SHP77 (cell line): ENCODE measurements at places on chromosomes 3 and 15.

DNA sequence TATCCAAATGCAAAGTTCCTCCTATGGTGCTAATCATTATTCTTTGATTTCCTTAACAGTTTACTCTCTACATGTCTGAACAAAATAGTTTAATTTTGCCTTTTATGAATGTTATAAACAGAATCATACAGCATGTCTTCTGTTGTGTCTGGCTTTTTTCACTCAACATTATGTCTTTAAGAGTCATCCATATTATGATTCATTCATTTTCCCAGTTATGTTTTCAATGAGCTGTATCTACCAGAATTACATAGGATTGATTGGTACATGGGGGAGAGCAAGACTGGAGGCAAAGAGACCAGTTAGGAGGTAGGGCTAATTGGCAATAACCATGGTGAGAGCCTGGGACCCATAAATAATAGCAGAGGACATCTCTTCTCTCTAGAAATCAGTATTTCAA lies 16.6 kb upstream of the RAP2B start:
- no peak for DNase-seq

DNA sequence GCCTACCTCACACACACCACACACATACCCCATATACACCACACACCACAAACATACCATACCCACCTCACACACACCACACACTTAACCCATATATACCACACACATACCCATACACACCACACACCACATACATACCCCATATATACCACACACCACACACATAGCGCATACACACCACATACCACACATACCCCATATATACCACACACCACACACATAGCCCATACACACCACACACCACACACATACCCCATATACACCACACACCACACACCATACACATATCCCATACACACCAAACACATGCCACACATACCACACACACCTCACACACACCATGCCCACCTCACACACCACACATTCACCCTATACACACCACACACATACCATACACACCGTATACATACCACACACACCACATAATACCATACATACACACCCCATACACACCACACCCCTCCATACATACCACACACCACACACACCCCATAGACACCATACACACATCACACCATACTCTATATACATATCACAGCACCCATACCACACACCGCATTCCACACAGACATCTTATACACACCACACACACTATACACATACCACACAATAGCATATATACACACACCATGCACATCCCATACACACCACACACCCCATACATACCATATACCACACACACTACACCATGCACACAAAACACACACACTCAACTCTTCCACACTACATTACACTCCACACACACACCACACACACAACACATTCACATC lies 29.5 kb downstream of the APBA2 start:
- DNase-seq = no peak

GRCh38 chr3:89312141-89312540 lies 204.7 kb downstream of the EPHA3 start:
- DNase-seq = no peak

- no peak for DNase-seq
These were observed 240.1 kb downstream of the XXYLT1 start for GRCh38 chr3:195030791-195031321.

DNA sequence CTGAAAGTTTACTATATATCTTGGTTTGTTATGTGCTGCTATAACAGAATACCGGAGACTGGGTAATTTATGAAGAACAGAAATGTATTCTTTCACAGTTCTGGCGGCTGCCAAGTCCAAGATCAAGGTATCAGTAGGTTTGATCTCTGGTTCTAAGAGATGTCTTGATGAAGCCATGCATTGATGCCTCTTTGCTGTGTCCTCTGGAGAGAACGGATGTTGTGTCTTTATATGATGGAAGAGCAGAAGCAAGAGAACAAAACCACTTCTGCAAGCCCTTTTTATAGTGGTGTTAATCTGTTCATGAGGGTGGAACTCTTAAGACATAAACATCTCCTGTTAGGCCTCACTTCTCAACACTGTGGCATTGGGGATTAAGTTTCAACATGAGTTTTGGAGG lies 62.7 kb downstream of the TCF12 start:
- no peak for DNase-seq

GRCh38 chr15:86439614-86440013 lies 359.9 kb downstream of the AGBL1 start:
- peak; percentile 36 for DNase-seq

DNA sequence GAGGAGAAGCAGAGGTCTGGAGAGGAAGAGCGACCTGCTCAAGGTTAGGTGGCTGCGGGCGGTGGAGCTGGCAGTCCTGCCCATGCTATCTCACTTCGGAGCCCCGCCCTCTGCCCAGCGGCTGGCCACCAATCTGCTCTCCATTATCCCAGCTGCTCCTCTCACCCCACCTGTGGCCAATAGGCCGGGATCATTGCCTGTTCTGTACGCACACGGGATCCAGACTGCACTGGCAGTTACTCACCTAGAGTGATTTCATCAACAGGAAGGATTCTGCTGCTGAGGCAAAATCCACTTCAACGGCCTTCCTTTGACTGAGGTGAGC lies 100.6 kb downstream of the TLE3 start:
- peak; percentile 61 for DNase-seq

- no peak for DNase-seq
These were observed 188.8 kb upstream of the PRICKLE2 start for GRCh38 chr3:64414043-64414442.

GRCh38 chr15:25735550-25736384 lies 127.4 kb downstream of the ATP10A start:
- no peak for DNase-seq

- DNase-seq = no peak
These were observed 66.0 kb downstream of the KBTBD8 start for GRCh38 chr3:67064105-67064504.

DNA sequence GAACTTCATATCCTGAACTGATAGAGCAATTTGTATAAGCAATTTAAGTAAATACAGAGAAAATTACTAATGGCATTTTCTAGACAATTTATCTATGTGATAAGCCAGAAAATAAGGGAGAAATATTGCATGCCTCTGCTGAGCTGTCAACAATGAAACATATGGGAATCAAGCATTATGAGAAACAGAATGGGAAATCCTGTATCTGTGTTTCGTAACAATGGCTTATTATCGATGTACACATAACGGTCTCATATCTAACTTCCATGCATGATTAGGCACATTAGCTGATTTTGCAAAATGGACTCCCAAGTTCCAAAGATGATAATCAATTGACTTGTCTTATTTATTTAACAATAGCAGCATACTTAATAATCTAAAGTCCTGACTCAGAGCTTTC lies 30.4 kb upstream of the KCNMB2 start:
- no peak for DNase-seq
